ENCODE measurements at places on chromosomes 7 and 10. TPM values are rescaled to one million over a fixed set of nuclear protein-coding genes. Genes with fewer than 3 reads are reported as not detected.

KCND2 gene
- not detected for total RNA-seq

PDSS1 gene
- 16.1 TPM for total RNA-seq

- no peaks in the 10 kb centered on the region for H3K27me3 ChIP-seq
- peak; percentile 13 for DNase-seq
- H3K4me1 ChIP-seq = peaks cover 46% of the 10 kb centered on the region
Observed at GRCh38 chr10:99619090-99619800, 994 bp downstream of the SLC25A28 start.

DNA sequence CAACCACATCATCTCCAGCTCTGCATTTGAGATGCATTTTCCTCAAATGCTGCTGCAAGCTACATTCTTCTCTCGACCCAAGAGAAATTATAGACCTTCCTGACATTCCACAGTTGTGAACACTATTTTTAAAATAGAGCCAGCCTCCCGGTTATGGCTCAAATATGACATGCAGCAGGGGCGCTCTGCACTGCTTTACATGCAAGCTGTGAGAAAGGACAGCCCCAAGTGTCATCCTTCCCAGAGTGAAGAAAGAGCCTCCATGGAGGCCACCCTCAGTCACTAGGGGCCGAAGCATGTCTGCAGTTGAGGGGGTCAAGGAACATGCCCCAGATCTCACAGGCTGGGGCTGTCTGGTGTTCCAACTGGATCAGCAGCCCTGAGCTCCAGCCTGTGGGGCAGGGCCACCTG, 63.9 kb upstream of the CHST15 start:
- no peaks in the 10 kb centered on the region for H3K4me1 ChIP-seq
- DNase-seq = no peak
- H3K36me3 ChIP-seq = no peaks in the 10 kb centered on the region
- no peak overlapping the region for H3K4me3 ChIP-seq
- peaks cover 7% of the 10 kb centered on the region for H3K27me3 ChIP-seq
- H3K27ac ChIP-seq = no peak overlapping the region

- H3K27me3 ChIP-seq = peaks cover 5% of the 10 kb centered on the region
- peaks cover 7% of the 10 kb centered on the region for H3K4me1 ChIP-seq
- no peak overlapping the region for H3K4me3 ChIP-seq
- peaks cover 2% of the 10 kb centered on the region for H3K36me3 ChIP-seq
- DNase-seq = no peak
Observed at GRCh38 chr7:3494947-3495346, 193.9 kb downstream of the SDK1 start.

JAKMIP3 gene
- total RNA-seq = 0.31 TPM

DNA sequence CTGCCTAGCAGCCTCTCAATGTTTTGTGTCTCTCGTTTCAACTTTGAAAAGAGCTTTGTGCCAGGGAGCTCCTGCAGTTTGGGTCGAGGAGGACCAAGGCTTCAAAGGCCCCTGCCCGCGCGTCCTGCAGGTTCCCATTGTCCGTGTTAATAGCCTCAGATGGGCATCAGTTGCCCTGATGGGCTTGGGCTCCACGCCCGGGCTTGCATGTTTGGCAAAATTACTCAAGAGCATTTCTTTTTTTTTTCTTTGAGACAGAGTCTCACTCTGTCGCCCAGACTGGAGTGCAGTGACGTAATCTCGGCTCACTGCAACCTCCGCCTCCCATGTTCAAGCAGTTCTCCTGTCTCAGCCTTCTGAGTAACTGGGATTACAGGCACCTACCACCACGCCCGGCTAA, 636.6 kb downstream of the SDK1 start:
- H3K4me3 ChIP-seq = no peak overlapping the region
- no peak for DNase-seq
- no peaks in the 10 kb centered on the region for H3K27me3 ChIP-seq

DNA sequence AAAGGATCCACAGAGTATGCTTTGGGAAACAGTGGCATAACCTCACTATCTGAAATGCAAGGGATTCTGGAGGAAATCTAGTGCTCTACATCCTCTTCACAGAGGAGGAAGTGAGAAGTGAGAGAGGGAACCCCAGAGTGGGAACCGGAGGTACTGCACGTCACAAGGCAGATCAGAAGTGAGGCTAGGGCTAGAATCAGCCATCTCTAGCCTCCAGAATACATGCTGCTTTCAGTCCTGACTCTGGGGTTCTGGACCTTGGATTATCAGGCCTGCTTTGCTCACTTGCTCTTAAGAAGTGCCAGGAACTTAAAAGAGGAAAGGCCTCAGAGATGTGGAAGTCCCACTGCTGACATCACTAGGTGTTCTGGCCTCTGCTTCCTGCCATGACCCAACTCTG, 25.7 kb downstream of the ZNF503 start:
- H3K27me3 ChIP-seq = peaks cover 4% of the 10 kb centered on the region
- no peak overlapping the region for H3K4me3 ChIP-seq
- DNase-seq = no peak
- no peaks in the 10 kb centered on the region for H3K36me3 ChIP-seq

LRRC27 gene
- 3.5 TPM for total RNA-seq

DNA sequence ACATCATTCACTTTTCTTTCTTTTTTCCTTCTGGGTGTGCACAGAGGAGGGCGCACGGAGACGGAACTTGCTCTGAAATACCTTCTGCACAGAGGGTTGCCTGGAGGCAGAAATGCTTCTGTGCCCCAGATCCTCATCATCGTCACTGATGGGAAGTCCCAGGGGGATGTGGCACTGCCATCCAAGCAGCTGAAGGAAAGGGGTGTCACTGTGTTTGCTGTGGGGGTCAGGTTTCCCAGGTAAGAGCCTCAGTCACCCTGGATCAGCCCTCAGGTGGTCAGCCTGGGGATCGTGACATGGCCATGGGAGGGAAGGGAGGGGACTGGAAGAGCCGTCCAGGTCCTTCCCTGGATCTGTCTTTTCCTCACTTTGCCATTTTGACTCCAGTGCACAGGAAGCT, 33.6 kb downstream of the VWA2 start:
- H3K4me3 ChIP-seq = no peak overlapping the region
- peaks cover 7% of the 10 kb centered on the region for H3K27me3 ChIP-seq
- H3K27ac ChIP-seq = no peak overlapping the region

GRCh38 chr7:2735744-2736143, 47.7 kb downstream of the AMZ1 start:
- no peak overlapping the region for H3K4me3 ChIP-seq
- no peak for DNase-seq
- H3K4me1 ChIP-seq = peaks cover 43% of the 10 kb centered on the region
- H3K27me3 ChIP-seq = no peaks in the 10 kb centered on the region
- no peak overlapping the region for H3K27ac ChIP-seq

ITGB8 gene
- not detected for total RNA-seq

- H3K36me3 ChIP-seq = no peaks in the 10 kb centered on the region
- no peak overlapping the region for H3K27ac ChIP-seq
- H3K4me1 ChIP-seq = no peaks in the 10 kb centered on the region
- H3K27me3 ChIP-seq = peaks cover 2% of the 10 kb centered on the region
- no peak for DNase-seq
- H3K4me3 ChIP-seq = no peak overlapping the region
Observed at GRCh38 chr10:118901906-118902305, 127.6 kb upstream of the NANOS1 start.

CASTOR2 gene
- 3.1 TPM for total RNA-seq

- DNase-seq = no peak
- no peak overlapping the region for H3K4me3 ChIP-seq
- H3K4me1 ChIP-seq = no peaks in the 10 kb centered on the region
- no peaks in the 10 kb centered on the region for H3K36me3 ChIP-seq
- H3K27me3 ChIP-seq = no peaks in the 10 kb centered on the region
Observed at GRCh38 chr7:47816647-47817046, 131.6 kb downstream of the PKD1L1 start.

PPP1R3C gene
- total RNA-seq = 0.99 TPM

- DNase-seq = no peak
- no peak overlapping the region for H3K4me3 ChIP-seq
- H3K27me3 ChIP-seq = peaks cover 7% of the 10 kb centered on the region
- no peaks in the 10 kb centered on the region for H3K36me3 ChIP-seq
Observed at GRCh38 chr7:26670290-26670689, 194.1 kb downstream of the SKAP2 start.
